ENCODE measurements at places on chromosomes 2 and 18.

GRCh38 chr2:140683658-140684057 lies 1447.2 kb downstream of the LRP1B start:
- no peak for DNase-seq

DNA sequence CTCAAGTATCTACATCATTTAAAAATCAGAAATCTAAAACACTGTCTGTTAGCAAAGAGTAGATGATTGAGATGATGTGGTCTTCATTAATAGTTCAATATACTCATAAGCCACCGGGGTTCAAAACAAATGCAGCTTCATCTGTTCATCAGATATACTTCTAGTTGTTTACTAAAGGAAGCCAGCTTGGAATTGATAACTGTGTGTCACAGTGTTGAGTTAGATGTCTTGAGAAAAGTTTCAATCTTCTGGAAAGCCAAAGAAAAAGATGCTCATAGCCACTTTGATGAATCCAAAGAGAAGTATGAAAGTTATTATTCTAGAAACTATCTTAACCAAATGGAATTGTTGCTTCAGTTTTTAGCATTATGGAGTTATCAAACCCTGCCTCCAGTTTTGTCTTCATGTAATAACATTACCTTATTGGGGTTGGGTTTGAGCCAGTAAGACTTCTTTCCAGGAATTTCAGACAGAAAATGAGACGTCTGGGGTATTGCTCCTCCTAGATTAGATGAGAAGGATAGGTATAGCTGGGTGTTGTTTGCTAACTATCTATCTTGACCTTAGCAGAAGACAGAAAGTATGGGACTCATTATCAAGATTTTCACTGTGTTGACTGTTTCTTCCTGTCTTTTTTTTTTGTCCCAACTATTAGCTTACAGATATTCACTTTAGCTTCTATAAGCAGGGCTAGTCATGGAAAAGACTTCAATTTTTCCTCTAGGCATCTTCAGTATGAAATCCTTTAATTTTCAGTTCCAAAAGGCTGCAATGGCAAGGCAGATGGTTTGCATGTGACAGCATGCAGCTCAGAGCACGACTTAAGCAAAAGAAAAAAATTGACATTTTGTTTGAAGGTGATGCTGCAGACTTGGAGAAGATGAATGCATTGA lies 66.5 kb downstream of the LNPK start:
- no peak for DNase-seq

- DNase-seq, result no peak
Measured at GRCh38 chr18:37511721-37512298, 53.8 kb downstream of the CELF4 start.

GRCh38 chr2:72678024-72678423 lies 147.8 kb downstream of the EXOC6B start:
- no peak for DNase-seq

DNA sequence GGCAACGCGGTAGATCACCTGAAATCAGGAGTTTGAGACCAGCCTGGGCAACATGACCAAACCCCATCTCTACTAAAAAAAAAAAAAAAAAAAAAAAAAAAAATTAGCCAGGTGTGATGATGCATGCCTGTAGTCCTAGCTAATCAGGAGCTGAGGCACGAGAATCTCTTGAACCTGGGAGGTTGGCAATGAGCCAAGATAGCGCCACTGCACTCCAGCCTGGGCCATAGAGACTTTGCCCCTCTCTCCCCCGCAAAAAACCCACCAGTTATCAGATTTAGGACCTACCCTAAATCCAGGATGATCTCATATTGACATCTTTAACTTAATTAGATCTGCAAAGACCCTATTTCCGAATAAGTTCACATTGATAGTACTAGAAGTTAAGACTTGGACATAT lies 29.2 kb upstream of the LDAH start:
- DNase-seq, result no peak

- no peak for DNase-seq
Measured at GRCh38 chr2:56831780-56832179, 648.0 kb downstream of the CCDC85A start.

GRCh38 chr2:219402665-219403515 lies 15.2 kb upstream of the DNPEP start:
- DNase-seq, result peak; percentile 64

- peak; percentile 51 for DNase-seq
Measured at GRCh38 chr2:109098251-109098920, 30.6 kb upstream of the SH3RF3 start.

GRCh38 chr18:35029103-35029502 lies 12.1 kb upstream of the MAPRE2 start:
- peak; percentile 68 for DNase-seq

DNA sequence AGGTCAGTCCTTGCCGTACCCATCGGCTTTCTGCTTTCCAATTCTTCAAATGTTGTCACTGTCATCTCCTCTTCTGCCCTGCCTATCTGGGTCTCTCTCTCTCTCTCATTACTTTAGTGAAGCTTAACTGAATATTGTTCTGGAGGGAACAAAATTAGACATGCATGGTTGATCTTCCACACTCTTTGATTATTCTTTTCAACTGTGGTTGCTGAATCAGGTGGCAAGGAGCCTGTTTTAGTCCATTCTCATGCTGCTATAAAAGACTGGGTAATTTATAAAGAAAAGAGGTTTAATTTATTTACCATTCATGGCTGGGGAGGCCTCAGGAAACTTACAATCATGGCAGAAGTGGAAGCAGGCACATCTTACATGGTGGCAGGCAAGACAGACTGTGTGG lies 157.9 kb downstream of the ARL4C start:
- DNase-seq, result peak; percentile 46

DNA sequence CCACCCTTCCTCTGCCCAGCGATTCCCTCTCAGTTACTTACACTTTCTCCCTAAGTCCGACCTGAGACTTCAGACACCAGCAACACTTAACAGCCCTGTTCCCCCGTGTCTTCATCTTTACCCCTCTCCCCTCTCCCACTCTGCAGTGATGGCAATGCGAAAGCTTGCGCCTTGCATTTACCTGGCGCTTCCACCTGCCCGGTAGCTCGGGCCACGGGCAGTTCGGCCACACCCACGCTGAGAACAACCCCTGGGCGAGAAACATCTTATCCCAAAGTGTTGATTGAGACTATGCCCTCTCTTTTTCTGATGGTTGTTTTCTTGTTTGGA lies 558 bp downstream of the DNAJC10 start:
- DNase-seq, result no peak

Data from astrocyte (in vitro differentiated cells and primary cell).